ENCODE measurements at places on chromosomes 2 and 18.

DNA sequence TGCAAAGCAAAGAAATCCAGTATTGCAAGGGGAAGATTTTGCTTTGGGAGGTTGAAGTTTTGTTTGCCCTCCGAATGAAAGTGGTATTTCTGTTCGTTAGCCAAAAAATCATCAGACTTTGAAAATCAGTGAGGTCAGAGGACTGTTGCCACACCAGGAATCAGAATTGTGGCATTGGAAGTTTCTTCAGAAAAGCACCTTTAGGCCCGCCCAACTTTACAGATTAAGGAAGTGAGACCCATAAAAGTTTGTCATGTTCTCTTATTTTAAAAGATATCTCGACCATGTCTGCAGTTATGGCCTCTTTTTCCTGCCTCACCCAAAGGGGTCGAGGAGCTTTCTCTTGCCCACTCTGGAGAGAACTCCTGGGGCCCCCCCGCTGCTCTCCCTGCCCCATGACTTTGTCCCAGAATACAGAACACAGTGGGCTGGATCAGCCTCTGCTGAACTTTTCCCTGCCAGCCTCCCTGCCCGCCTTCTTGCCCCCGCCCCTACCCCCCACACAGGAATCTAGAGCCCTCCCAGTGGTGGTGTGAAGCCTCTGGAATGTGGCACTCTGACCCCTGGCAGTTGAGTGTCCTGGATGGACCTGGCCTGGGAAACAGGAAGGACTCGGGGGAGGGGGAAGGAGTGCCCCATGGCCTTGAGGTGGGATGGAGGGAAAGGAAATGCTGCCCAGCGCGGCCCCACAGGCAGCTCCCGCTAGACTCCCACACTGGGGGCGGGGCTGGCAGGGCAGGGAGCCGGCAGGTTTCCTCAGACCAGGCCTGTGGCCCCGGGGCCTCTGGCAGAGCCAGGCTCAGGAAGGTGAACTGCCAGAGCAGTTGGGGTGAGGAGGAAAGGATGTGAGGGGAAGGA, 25.3 kb downstream of the CRIM1 start:
- DNase-seq, result no peak

DNA sequence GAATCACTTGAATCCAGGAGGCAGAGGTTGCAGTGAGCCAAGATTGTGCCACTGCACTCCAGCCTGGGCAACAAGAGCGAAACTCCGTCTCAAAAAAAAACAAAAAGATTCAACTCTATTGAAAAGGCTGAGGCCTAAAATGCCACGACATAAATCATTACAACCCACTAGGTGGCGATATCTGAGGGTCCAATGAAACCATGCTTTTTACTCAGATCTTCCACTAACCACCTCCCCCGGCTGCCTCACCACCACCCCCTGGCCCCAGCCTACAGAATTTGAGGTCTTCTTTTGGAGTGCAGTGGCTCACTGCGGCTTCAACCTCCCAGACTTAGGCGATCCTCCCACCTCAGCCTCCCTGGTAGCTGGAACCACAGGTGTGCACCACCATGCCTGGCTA, 57.5 kb downstream of the AP1S3 start:
- DNase-seq, result peak; percentile 57

DNA sequence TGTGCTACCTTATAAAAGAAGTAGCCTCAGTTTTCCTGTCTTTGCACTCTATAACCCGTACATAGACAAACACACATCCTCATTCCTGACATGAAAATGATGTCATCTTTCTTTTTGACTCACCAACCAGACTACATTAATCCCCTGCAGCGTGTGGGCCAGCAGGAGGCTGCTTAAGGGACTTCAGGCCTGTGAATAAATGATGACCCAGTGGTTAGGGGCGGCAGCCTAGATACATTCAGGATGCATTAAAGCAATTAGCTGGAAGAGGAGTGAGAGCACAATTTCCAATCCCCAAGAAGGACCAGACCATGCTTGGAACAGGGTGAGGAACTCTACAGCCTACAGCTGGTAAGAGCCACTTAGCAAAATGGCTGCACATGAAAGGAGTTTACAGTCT, 57.3 kb upstream of the KLF7 start:
- DNase-seq, result no peak

- DNase-seq, result no peak
Measured at GRCh38 chr2:98648451-98648850, 40.1 kb downstream of the UNC50 start.

GRCh38 chr18:74529378-74529777, 4.9 kb upstream of the CNDP1 start:
- no peak for DNase-seq

DNA sequence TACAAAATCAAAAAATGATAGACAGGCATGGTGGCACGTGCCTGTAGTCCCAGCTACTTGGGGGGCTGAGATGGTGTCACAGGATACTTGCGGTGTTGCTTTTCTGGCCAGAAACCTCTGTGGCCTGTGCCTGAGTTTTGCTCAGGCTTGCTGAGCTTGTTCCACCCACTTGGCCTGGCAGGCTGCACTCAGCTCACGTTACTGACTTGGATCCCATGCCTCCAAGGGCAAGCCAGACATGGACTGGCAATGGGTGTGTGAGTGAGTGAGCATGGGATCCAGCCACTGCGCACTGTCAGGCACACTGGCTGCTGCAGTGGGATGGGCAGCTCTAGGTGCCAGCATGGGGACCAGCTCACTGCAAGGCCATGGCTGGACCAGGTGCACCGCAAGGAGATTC, 67.9 kb downstream of the NCAPH start:
- no peak for DNase-seq

DNA sequence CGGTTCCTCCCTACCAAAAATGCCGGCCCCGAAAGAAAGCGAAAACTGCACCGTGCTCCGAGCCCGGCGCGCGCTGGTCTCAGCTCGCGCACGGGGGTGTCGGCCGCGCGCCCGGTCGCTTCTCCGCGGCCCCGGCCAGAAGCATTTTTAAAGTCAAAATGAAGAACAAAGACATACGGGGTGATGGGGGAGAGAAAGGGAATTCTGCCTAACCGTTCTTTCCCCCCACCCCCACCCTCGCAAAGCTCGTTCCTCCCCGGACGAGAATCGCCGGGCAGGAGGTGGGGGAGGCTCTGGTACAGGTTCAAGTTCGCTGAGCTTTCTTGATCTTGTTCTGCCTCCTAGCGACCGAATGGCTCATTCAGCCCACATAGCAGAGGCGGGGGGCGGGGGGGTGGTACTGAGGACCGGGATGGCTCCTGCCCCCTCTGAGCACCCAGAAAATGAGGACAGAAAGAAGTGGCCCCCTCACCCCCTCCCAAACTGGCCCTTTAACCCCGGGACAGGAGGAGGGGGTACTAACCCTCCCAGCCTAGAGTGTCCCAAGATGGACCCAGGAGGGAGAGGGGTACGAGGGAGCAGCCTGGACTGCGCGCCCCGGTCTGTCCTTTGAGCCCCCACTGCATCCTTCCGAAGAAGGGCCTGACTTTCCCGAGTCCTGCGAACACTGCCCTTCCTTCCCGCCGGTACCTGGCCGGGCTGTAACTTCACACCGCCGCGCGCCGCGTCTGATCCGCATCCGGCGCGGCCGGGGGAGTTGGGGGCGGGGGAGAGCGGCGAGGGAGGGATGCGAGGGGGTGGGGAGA, 3.1 kb downstream of the BCL11A start:
- DNase-seq, result no peak

DNA sequence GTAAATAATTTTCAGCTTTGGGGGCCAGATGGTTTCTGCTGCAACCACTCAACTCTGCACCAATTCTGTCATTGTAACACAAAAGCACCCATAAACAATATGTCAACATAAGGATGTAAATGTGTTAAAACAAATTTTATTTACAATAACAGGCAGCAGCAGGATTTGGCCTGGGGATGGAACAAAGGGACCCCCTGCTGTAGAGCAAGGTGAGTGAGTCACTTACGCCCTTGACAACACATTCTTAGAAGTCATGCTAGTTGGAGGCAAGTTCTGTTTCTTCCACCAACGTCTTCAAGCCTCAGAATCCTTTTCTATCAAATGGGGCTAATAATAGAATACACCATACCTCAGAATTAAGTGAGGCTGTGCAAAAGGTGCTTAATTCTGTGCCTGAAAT, 610.2 kb upstream of the SYT4 start:
- DNase-seq, result no peak

DNA sequence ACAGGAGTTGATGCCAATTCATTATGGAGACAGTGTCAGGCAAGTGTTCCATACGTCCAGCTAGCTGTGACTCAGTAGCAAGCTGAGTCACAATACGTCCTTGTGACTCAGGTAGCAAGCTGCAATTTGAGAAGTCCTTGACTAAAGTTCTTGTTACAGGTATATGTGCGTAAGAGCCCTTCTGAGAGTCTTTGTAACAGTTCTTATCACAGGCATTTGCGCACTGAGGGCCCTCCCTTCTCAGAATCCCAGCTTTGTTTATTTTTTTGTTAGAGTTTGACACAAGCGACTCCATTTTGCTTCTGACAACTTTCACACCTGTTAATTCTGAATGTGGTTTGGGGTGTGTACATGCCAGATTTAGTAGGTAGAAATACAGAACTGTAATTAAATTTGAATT, 20.1 kb upstream of the ACMSD start:
- DNase-seq, result no peak

GRCh38 chr2:63741884-63742579, 99.7 kb upstream of the UGP2 start:
- DNase-seq, result no peak

DNA sequence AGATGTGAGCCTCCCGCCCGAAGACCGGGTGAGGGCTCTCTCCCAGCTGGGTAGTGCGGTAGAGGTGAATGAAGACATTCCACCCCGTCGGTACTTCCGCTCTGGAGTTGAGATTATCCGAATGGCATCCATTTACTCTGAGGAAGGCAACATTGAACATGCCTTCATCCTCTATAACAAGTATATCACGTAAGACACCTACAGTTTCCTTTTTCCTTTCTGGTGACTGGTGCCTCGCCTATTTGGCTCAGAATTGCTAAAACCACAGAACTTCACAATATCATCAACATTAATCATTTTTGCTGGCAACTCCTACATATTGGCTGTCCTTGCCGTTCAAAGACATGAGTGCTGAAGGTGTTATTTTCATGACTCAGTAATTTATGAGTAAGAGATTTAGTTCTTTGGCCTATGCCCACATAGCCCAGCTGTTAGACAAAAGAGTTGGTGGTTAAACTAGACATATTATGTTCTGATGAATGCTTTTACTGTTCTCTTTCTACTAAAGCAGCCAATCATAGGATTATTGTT, 2.2 kb downstream of the STAMBP start:
- DNase-seq, result no peak

- DNase-seq, result no peak
Measured at GRCh38 chr2:161344692-161345091, 36.5 kb downstream of the PSMD14 start.

- DNase-seq, result no peak
Measured at GRCh38 chr18:55510809-55511208, 77.2 kb downstream of the TCF4 start.

- DNase-seq, result no peak
Measured at GRCh38 chr2:120497261-120497977, 151.5 kb downstream of the INHBB start.

- DNase-seq, result no peak
Measured at GRCh38 chr2:196589419-196589818, 50.1 kb upstream of the CCDC150 start.
